ENCODE measurements at places on chromosomes 6 and 20.
A peak's percentile ranks its signal among the peaks of the same experiment; 100 is the strongest.

DNA sequence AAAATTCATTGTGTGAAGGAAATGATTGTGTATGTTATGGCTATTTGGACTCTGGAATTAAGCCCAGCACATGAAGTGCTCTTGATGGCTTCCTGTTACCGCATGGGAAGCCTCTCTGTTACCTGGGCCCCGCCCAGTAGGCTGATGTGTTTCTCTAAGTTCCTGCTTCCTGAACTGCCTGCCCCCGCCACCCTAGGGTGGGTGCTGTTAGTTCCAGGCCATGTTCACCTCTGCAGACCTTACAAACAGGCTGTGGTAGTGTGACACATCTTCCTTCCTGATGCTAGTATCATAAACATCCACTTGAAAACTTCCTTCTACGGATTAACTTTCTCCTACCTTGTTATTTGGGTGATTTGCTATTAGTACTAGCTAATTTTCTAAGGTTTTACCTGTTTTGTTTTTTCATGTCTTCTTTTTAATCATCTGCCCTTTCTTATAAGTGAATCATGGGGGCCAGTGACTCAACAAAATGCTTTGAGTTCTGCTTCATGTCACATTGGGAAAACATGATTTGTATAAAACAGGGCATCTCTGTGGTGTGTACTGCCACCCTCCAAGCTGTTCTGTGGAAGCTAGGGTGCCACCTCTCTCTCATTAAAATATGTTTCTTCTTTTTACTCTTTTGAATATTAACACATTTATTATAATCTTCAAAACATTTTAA, 40.6 kb downstream of the SH3BGRL2 start:
- peak; percentile 19 for DNase-seq

DNA sequence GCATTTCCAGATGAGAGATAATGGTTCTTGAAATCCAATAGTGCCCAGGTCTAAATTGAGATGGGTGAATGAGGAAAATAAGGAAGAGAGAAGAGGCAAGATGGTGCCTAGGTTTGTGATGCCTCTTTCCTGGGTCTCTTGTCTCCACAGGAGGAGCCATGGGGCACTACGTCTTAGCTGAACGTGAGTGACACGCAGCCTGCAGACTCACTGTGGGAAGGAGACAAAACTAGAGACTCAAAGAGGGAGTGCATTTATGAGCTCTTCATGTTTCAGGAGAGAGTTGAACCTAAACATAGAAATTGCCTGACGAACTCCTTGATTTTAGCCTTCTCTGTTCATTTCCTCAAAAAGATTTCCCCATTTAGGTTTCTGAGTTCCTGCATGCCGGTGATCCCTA, 6.8 kb downstream of the HFE start:
- no peak for DNase-seq

GRCh38 chr20:50690650-50691572, at the start of gene RIPOR3:
Gene RIPOR3, minus strand, starts transcription at chr20:50691542. Its CDS starts 414 bp downstream, at chr20:50691128.
- DNase-seq: no peak

DNA sequence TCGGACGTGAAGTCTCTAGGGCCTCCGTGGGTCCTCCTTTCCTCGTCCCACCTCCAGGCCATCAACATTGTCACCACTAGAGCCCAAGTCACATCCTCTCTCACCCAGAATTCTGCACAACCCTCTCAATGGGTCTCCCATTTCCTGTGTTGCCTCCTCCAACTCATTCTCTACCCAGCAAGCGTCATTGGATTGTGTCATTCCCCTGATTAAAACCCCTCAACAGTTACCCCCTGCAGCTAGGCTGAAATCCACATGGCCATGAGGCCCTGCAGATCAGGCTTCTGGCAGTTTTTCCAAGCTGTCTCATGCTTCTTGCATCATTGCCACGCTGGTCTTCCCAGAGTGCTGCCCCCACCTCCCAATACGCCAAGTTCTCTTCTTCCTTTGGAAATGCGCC, 12.9 kb upstream of the FAM210B start:
- no peak for DNase-seq
